ENCODE measurements at places on chromosomes 2 and 18.

- no peak for DNase-seq
Measured at GRCh38 chr2:101688261-101688660, 9.2 kb upstream of the MAP4K4 start.

DNA sequence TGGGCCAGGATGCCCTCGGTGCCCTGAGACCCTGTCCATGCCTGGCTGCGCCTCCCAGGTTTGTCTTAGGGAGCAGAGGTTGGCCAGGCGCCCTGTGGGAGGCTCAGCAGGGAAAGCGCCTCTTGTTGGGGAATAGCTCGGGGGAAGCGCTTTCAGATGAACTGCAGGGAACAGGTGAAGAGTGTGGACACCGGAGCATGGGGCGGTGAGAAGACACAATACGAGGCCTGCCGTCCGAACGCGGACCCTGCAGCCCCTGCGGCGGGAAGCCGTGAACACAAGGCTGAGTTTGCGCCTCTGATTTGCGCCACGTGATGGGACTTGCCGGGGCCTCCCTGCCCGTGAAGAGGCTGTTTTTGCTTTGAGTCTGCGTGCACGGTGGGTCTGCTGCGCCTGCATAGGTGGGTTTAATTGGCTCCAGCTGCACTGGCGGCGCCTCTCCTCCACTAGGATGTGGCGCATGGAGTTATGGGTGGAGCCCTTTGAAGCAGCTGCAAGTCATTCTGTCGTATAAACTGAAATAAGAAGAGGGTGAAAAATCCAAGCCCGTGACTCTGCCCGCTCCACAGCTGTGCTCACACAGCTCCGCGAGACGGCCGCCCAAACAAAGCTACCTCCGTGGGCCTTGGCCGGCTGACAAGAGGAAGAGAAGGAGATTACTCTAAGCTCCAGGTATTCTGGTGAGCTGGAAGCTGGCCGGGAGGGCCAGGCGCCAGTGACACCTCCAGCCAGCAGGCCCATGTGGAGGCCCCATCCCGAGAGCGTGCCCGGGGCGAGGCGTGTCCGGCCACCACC, 103.5 kb upstream of the CTDP1 start:
- DNase-seq: no peak

DNA sequence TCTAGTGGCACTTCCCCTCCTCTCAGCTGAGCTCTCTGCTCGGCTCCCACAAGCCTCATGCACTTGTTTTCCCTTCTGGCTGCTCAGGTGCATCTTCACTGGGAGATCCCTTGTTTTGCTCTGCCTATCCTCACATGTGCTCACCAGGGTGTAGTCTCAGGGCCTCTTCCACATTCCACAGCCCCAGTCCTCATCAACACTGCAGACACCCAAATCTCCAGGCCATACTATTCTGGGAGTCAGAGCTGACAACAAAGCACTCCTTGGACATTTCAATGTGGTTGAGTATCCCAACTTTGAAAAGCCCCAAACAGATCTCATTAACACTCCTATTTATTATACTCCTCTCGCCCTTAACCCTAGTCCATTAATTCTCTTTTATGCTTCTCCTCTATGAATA, 71.3 kb downstream of the CCDC93 start:
- DNase-seq: no peak

DNA sequence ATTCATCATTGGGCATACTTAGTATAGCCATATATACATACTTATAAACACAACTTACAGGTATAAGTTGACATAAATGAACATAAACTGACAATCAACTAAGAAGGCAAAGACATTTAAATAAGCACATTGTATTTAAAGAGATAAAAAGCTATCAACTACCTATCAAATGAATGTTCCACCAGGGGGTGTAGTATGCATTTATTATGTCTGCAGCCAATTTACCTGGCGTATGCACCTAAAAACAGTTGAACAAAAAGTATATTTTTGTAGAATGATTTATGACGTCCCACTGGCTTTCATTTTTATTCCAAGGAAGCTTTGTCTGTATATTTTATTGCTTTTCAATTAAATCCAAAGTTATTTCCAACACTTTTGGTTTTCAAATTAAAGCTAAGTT, 323.5 kb downstream of the AFF3 start:
- no peak for DNase-seq

GRCh38 chr2:55995211-55995610, 71.6 kb upstream of the EFEMP1 start:
- DNase-seq: no peak

DNA sequence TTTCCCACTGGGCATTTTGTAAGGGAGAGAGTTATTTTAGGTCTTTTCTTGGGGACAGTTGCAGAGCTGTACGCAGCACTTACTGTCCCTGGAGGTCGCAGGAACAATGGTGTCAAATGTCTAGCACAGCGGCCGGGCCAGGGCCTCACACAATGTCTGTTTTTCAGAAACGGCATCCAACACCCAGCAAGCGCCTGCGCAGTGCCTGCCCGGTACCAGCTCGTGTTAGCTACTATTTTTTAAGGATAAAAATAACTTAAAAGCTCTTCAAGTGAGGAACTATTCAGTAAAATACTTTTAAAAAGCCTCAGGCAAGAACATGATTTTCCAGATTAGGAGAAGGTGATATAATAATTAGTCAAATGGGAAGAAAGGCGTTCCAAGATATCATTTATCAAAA, 90.0 kb downstream of the MBP start:
- no peak for DNase-seq

DNA sequence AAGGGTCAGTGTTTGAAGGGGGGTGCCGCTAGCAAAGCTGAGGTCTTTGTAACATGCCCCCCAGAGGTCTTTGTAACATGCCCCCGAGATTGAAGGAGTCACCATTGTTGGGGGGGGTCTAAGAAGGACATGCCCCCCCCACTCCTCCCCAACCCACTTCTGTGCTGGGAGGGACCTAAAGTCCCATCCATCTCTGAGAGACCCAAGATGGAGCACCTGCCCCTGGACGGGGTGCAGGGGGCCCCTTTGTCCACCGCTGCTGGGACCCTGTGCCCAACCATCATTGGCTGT, 5.9 kb upstream of the ASIC4 start:
- DNase-seq: no peak

DNA sequence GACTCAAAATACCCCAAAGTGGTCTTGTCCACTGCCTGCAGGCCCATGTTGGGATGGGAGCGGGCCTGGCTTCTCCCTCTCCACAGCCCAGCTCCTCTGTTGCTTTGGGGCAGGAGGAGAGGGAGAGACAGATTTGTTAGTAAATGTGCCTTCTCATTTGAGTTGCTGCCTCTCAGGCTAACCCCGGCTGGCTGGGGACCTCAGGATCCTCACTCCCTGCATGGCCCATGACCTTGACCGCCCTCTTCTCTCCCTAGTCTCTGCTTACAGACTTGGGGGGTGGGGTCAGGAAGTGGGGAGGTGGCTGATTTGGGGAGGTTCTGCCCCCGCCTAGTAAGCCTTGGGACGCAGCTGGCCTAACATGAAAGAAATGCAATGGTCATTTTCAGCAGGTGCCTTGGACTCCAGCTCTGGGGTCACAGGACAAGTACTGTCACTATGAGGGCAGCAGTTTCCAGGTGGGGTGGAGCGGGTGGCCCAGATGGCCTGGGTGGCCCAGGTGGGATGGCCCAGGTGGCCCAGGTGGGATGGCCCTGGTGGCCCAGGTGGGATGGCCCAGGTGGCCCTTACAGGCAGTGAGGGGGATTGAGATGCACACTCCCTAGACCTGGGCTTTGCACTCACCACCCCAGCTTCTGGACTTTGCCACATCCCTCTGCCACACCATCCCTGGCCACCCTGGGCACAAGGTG, 24.1 kb downstream of the HJURP start:
- DNase-seq: no peak

DNA sequence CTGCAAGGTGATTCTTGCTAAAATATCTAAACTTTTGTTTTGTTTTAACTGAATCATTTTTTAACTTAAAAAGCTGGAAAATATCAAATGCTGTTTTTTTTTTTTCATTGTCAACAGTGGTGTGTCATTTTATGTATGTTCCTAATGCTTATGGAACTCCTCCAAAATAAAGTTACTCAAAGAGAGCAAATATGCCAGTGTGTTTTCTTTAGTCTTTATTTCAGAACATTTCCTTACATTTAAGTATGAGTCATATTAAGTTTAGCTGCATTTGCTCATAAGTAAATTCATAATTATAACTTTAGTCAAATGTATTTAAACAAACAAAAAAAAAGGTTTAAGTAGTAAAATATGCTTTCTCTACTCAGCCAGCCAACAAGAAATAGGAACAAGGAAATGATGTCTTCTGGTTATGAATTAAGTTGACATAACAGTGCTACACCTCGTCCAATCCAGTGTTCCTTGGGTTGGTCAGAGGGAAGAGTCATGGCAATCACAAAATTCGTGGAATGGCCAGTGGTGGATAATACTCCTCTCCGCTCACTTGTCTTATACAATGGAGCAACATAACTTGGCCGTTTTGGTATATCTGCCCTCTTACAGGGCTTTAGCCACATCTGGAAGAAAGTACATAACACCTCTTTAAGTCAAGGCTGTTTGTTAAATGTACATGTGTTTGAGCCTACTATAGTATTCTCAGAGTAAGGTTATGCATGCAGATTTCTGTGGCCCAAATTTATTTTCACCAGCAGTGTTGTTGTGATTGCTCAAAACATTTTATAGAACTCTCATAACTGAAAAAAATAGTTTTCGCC, 80.7 kb downstream of the SLC39A10 start:
- no peak for DNase-seq

DNA sequence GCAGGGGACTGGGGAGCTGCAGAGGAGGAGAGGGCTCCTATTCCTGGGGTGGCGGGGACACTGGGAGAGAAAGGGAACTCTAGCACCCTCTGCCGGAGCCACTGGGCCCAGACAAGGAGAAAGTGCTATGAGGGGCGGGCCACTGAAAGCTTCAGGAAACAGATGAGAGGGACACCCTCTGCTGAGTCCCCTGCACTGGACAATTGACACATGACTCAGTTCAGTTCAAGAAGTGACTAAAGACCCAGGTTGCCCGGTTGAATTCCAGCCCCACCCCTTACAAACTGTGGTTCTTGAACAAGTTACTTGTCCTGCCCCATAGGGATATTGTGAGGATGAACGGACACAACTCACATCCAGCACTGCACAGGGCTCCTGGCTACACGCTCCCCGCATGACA, 5.0 kb downstream of the RUFY4 start:
- DNase-seq: peak; percentile 22

GRCh38 chr2:200860092-200860795, 4.2 kb downstream of the CLK1 start:
- no peak for DNase-seq

- peak; percentile 27 for DNase-seq
Measured at GRCh38 chr2:73981081-73982001, 3.4 kb upstream of the TET3 start.

GRCh38 chr18:42891705-42892104, 223.8 kb downstream of the RIT2 start:
- DNase-seq: no peak

DNA sequence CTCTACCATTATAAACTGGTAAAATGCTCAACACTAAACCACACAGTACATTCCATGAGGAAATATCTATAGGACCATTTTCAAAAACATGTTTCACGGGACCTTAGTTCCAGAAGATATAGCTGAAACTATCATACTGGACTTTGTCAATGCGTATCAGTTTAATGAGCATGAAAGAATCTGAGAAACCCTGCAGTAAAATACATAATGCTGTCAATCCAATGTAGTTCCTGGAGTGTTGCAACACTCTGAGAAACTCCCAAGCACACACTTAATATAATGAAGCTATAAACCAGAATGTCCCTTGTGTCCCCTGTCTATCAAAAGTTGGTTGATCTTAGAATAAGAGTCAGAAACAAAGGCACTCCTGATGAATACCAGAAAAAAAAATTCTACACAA, 16.2 kb downstream of the IWS1 start:
- no peak for DNase-seq

DNA sequence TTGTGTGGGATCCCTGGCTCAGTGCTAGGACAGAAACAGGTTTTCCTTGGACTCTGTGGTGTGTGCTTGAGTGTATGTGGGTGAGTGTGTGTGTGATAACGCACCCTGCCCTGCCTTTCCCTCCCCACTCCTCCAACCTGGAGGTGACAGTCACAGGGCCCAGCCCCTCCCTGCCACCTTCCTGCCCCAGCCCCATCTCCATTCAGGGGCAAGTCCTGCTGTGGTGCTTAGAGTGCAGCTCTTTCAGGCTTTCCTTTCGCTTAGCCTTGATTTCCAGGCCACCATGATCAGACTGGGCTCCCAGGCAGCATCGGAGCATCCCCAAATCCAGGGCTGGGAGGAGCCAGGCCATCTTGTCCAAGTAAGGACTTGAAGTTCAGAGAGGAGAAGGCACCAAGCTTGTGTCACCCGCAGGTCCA, 185.2 kb downstream of the ZFP36L2 start:
- DNase-seq: no peak

DNA sequence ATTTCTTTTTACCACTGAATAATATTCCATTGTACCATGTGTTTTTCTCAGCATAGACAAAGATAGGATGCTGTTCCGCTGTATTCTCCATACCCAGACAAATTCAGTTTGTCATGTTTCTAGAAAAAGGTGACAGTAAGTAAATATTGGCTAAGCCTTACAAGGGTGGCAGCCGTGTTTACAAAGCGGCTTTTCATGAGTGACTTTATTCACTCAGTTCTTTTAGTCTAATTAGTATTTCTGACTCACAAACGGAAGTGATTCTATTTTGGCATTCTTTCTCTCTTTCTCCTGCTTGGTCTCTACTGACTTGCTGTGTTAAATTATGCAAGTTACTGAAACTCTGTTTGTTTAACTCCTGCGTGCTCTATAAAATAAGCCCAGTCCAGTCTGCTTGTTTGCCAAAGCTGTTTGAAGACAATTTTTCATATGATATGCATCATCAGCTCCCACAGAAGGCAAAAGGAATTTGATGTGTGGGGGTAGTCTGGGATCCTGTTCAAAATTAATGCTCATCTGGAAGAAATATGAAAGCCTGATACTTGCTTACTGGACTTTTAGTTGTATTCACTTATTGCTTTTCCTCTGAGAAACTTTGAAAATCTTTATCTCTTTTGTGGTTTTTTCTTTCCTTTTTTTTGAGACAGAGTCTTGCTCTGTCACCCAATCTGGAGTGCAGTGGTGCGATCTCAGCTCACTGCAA, 2.3 kb upstream of the PLEKHH2 start:
- DNase-seq: no peak

DNA sequence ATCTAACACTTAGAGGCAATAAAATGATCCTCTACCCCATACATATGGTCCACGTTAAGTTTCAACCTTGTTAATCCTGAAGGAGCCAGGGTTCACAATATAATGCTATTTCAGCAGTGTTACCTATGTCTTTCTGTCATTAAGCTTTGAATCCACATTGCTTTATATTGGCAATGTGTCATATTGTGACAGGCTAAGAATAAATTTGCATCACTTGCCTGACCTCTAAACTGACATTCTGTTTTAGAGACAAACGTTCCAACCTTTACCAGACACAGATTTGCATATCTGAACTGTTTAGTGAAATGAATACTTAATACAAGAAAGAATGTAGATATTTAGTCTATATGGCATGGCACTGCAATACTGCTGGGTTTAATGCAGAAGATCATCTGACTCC, 98.4 kb downstream of the UNC80 start:
- no peak for DNase-seq
